Esophagus muscularis mucosa (tissue), 4 donors: ENCODE measurements at places on chromosomes 3 and 15.
A peak's percentile ranks its signal among the peaks of the same experiment; 100 is the strongest.

DNA sequence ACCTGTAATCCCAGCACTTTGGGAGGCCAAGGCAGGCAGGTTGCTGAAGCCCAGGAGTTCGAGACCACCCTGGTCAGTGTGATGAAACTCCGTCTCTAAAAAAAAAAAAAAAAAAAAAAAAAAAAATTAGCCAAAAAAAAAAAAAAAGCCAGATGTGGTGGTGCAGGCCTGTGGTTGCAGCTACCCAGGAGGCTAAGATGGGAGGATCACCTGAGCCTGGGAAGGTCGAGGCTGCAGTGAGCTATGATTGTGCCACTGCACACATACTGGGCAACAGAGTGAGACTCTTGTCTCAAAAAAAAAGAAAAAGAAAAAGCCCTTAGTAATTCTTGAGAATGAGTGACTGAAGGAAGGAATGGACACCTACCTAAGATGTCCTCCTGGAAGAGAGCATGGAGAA, 105.1 kb downstream of the VGLL4 start:
- DNase-seq, result no peak

- peak; percentile 34 for DNase-seq
These were observed 6.4 kb upstream of the FMN1 start for GRCh38 chr15:33200903-33201302.

DNA sequence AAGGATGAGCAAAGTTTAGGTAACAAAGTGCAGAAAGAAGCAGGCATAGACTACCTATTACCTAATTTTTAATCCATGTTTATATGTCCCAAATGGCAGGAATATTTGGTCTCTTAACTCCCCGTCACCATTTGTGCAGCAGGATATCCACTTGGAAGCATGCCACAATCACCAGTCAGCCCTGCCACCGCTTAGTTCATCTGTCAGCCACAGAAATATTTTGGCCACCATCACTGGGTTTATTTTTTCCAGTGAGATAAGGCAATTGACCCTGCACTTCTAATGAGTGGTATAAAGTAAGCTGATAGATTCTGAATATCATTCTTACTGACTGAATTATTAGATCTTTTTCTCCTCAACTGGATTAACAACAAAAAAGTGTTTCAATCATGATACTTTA, 152.9 kb upstream of the SOX2 start:
- no peak for DNase-seq

- DNase-seq, result no peak
These were observed 75.9 kb upstream of the RPL35A start for GRCh38 chr3:197874064-197874463.

- DNase-seq, result no peak
These were observed 127.6 kb downstream of the NAALADL2 start for GRCh38 chr3:174986685-174987084.

DNA sequence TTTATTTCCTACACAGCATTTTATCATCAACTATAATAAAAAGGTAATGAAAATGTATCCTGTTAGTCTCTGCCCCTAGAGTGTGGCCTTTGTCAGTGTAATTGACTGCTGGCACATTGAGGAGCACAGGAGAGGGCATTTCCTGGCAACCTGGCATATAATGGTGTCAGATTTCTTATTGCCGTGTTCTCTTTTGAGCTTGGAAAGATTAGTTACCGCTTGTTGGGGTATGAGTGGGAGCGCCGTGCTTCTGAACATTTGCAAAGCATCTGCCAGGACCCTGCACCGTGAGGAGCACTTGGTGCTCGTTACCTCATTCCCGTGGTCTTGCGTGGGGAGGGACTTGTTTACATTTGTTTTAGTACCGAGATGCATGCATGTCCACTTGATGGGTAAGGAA, 124.4 kb downstream of the PTPRG start:
- no peak for DNase-seq

GRCh38 chr15:80536231-80536630, 132.0 kb downstream of the ARNT2 start:
- peak; percentile 74 for DNase-seq

DNA sequence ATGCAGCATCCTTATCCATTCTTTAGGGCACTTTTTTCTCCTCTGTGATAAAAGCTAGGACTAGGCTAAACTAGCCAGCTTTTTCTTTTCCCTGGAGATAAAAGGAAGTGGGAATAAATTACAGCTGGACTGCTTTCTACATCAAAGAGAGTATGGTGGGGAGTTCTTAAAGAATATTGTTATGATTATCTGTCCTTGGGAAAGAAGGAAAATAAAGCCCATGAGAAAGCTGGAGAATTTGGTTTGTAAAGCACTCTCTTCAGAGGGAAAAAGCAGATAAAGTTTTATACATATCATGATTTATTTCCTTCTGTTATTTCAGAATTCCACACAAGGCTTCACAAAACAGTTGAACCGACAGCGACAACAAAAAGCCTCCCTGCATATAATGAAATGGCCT, 923.0 kb downstream of the DIPK2A start:
- no peak for DNase-seq

- DNase-seq, result no peak
These were observed 1044.6 kb upstream of the CFAP20DC start for GRCh38 chr3:60094392-60094947.

DNA sequence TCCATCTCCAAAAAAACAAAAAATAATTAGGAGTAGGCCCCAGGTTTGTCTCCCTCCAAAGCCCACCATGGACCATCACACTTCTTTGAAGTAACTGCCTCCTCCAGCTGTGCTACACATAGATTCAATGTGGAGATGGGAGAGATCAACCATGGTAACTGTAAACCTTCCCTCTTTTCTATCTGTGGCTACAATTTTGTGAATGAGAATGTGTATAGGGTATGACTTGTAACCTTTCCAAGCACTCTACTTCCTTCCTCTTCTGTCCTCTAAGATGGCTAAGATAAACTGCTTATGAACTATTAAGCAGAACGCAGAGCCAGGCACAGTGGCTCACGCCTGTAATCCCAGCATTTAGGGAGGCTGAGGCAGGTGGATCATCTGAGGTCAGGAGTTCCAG, 55.5 kb upstream of the ATP11B start:
- no peak for DNase-seq

- DNase-seq, result no peak
These were observed 142.2 kb downstream of the ALDH1A2 start for GRCh38 chr15:57923306-57923705.

GRCh38 chr3:122132949-122133540, 50.4 kb upstream of the CASR start:
- DNase-seq, result no peak

GRCh38 chr3:28317438-28318022, 31.0 kb upstream of the ZCWPW2 start:
- DNase-seq, result no peak

DNA sequence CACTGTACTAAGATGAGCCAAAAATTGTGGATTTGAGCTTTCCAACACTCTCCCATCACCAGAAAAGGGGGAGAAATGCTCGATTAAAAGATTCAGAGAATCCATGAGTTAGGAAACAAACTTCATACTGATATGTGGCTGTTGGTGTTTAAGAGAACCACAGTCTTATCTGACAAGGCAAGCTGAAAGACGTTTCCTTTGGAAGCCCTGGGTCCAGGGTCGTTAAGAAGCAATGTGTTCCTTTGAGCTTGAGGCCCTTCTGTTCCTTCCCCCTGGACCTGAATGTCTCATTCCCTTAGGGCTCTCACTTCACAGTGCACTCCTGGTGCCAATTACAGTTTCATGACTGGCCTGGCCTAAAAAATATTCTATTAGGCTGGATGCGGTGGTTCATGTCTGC, 524.8 kb upstream of the PPP2R3A start:
- DNase-seq, result no peak

- no peak for DNase-seq
These were observed 816.6 kb downstream of the EPHA3 start for GRCh38 chr3:89923921-89924610.

- no peak for DNase-seq
These were observed 377.8 kb downstream of the GRM7 start for GRCh38 chr3:7238565-7239295.

GRCh38 chr15:93500155-93500554, 411.1 kb upstream of the RGMA start:
- no peak for DNase-seq

- no peak for DNase-seq
These were observed 52.6 kb upstream of the ADGRG7 start for GRCh38 chr3:100556673-100557310.

DNA sequence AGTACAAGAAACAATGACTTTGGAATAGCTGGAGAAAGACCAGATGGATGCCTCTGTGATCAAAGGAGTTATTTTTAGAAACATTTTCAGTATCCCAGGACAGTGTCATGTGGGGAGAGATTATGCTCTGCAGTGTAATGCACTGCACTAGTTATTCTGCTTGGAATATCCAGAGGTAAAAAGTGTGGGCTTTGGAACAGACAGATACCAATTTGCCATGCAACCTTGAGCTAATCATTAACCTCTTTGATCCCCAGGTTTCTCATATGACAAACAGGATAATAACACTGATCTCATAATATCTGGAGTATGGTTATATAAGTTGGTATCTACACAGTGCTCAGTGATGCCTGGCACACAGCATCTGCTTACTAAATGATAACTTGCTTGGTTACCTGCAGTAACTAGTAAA, 12.2 kb upstream of the SLC7A14 start:
- DNase-seq, result no peak

DNA sequence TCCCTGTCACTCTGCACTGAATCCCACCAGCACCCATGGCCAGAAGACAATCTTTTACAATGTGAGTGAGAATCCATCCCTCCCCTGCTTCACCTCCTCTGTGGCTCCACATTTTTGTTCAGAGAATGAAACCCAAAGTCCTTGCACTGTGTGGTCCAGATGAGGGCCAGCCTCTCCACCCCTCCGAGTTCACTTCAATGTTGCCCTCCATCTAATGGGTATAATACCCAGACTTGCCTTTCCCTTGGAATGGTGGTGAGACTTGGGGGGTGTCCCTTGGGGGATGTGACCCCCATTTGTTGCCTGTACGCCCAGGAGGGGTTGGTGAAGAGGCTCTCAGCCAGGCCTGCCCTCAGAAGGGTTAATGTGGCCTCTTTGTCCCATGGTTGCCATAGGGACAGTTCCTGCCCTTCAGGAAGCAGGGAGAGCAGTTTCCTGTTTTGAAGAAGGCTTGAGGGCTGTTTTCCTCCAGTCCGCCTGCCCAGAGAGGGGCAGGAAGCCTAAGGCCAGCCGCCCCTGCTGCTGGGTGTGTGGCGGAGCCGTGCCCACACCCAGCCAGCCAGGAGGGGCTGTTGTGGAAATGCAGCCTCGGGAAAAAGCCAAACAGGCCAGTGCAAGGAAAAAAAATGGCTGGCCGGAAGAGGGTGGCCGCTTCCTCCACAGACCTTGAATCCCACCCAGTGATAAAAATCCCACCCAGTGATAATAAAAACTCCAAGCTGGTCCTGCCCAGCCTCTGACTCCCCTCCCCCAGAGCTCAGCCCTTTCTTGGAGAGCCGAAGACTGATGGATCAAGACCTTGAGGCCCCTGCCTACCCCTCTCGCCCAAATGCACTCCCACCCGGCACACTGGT, 14.6 kb upstream of the FGD5 start:
- DNase-seq, result no peak

DNA sequence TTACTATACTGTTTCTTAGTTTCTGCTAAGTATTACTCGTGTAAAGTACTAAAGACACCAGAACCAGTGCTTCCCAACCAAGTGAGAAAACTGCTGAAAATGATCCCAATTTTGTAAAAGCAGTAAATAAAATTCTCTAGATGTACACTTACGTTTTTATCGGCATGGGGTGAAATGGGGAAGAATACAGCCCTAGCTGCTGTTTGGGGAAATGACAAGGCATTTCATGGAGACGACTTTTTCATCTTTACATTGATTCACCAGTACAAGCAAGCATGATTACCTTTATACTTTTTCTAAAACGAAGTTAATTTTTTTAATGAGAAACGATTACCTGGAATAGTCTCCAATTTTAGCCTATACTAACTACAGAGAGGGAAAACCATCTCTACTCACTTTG, 1.4 kb downstream of the PSMD6 start:
- no peak for DNase-seq

DNA sequence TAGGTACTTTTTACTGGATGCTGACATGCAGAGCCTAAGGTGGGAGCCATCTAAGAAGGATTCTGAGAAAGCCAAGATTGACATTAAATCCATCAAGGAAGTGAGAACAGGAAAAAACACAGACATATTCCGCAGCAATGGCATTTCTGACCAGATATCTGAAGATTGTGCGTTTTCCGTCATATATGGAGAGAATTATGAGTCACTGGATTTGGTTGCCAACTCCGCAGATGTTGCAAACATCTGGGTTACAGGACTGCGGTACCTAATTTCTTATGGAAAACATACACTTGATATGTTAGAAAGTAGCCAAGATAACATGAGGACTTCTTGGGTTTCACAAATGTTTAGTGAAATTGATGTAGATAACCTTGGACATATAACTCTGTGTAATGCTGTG, 125.1 kb downstream of the PLCL2 start:
- no peak for DNase-seq

DNA sequence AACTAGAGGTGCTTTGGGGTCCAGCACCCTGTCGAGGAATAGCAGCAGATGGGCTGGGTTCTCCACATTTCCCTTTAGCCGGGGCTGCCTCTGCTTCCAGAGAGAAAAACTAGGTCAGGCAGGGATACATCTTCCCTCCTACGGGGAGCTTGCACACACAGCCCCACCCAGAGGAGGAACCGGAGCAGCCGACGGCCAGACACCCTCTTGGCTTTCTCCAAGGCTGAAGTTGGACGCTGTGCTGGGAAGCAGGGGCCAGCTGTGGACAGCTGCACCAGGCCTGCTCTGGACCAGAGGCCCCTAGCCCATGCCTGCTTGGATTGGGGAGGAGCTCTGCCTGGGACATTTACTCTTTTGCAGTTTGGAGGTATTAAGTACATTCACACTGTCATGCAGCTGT, 44.7 kb upstream of the NR2C2 start:
- DNase-seq, result peak; percentile 93

- no peak for DNase-seq
These were observed 53.4 kb downstream of the PDZRN3 start for GRCh38 chr3:73571238-73571794.

DNA sequence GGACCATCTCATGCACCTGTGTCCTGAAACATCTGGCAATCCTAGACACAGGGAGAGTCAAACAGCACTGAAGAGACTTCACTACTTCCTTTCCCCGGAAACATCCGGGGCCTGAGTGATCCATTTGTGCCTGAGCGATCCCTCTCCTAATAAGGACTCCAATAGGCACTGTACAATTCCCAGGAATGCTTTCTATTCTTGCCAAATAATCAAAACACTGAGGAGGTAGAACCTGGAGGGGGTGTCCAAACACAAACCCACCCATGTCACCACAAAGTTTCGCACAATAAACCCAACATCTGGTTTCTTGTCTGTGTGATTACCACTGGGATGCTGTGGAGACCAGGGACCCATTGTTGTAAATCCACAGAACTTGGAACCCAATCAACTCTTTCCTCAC, 205.0 kb downstream of the OPA1 start:
- DNase-seq, result no peak

GRCh38 chr3:167743799-167744198, 8.3 kb downstream of the SERPINI1 start:
- no peak for DNase-seq

GRCh38 chr3:8780279-8780678, 10.9 kb upstream of the OXTR start:
- DNase-seq, result no peak

GRCh38 chr3:15804553-15805095, 6.8 kb upstream of the ANKRD28 start:
- no peak for DNase-seq
